ENCODE measurements at places on chromosomes 6 and 20.
A peak's percentile ranks its signal among the peaks of the same experiment; 100 is the strongest.

- ATAC-seq = no peak
Measured at GRCh38 chr20:34004790-34005457, 11.2 kb downstream of the RALY start.

- no peak for ATAC-seq
Measured at GRCh38 chr6:87784051-87784450, 82.0 kb upstream of the AKIRIN2 start.

- no peak for ATAC-seq
Measured at GRCh38 chr20:38198238-38198861, 33.3 kb upstream of the TGM2 start.

- ATAC-seq = peak; percentile 5
Measured at GRCh38 chr20:25076731-25077609, 5.0 kb downstream of the VSX1 start.

DNA sequence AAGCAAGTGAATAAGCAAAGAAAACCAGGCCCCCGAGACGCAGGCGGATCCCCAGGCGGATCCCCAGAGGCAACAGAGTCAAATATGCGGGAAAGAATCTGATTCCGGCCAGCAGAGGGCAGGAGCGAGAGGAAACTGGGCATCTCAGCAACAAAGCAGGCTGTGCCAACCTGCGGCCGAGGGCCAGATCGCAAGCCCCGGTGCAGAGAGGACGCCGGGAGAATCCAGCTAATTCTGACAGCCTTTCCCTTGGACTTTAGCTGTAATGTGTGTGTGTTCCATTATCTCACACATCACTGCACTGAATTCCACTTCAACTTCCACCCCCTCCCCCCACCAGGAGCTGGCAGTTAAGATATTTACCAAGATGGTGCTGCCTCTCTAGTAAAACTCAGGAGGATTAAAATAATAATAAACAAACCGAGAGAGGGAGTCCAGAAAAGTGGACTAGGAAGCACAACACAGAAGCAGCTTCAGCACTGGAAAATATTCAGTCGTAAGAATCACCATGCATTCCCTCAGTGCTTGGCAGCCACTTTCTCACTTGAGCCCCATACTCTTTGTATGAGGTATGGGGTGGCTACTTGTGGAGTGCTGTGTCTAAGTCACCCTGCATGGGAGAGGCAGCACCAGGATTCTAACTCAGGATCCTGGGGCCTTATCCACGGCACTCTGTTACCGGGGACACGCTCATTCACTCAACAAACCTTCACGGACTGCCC, 66.2 kb upstream of the SNX9 start:
- peak; percentile 87 for ATAC-seq

DNA sequence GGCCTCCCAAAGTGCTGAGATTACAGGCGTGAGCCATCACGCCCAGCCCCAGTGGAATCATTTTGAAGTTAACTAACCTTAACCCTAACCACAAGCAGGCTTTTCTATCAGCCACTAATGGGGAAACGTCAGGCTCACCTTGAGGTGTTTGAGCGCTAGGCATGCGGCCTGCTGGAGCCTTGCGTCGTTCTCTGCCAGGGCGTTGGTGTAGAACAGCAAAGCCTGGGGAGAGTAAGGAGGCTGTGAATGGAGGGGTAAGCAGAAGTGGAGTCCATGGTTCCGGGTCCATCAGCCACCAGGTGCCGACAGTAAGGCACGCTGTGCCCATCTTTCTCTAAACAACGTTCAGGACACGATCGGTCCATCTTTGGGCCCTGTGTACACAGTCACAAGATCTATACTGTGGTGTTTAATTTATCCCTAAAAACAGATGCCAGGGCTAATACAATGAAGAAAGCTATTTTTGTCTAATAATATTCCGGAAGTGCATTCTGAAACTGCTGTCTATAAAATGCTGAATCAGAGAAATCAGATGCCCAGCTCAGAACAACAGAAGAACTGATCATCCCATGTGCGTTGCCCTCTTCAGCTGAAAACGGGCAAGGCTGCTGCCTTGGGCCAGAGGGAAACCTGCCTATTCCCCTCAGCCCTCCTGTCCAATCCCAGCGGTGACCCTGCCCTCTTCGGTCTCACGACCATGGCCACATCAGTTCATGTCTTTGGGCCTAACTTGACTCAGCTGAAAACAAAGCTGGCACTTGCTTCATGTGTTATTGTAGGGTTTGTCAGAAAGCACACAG, 79.6 kb downstream of the PTPN1 start:
- no peak for ATAC-seq

- no peak for ATAC-seq
Measured at GRCh38 chr6:80623066-80623815, 516.8 kb downstream of the BCKDHB start.

DNA sequence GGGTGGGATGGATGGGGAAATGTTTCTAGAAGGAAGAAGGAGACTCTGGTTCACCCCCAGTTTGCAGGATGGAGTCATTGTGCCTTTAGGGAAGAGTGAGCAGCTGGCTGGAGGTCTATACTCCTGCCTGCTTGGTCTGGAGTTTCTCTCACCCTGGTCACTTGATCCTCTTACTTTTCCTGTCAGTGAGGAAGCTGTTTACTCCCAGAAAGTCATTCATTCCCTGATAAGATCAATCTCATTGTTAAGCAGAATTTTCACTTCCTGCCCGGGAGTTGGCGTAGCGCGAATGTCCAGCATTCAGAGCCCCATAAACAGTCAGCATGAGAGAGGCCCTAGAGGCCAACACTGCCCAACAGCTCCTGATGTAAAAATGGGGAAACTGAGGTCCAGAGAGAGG, 70.4 kb upstream of the SIRPA start:
- no peak for ATAC-seq

DNA sequence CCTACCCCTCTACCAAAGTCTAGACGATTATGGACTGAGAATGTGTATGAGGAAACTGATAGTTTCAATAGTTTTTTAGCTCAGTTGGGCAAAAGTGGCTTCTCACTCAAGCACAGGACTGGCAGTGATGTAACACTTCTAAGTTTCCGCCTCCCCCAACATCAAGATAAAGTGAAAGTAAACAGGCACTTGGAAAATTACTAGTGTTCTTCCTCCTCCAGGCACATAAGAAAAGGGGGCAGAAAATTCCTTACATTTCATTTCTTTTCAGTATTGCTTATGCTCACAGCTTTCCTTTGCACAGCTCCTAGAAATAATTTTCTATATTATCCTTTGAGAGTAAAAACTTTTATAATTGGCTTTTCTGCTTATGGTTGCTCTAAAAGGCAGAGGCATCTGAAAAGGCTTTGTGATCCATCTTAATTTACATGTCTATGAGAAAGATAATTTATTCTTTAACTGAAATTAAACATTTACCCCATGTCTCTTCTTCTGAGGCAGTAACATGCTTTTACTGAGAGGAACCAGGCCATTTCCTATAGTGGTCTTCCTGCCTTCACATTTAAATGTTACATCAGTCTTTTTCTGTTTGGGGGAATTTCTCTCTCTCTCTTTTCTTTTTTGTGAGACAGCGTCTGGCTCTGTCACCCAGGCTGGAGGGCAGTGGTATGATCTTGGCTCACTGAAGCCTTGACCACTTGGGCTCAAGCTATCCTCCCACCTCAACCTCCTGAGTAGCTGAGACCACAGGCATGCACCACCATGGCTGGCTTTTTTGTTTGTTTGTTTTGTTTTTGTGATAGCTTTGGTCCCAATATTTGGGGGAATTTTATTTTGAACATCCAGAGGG, 65.0 kb upstream of the EEF1A1 start:
- peak; percentile 81 for ATAC-seq

- ATAC-seq = no peak
Measured at GRCh38 chr20:22232923-22233322, 351.4 kb downstream of the FOXA2 start.

DNA sequence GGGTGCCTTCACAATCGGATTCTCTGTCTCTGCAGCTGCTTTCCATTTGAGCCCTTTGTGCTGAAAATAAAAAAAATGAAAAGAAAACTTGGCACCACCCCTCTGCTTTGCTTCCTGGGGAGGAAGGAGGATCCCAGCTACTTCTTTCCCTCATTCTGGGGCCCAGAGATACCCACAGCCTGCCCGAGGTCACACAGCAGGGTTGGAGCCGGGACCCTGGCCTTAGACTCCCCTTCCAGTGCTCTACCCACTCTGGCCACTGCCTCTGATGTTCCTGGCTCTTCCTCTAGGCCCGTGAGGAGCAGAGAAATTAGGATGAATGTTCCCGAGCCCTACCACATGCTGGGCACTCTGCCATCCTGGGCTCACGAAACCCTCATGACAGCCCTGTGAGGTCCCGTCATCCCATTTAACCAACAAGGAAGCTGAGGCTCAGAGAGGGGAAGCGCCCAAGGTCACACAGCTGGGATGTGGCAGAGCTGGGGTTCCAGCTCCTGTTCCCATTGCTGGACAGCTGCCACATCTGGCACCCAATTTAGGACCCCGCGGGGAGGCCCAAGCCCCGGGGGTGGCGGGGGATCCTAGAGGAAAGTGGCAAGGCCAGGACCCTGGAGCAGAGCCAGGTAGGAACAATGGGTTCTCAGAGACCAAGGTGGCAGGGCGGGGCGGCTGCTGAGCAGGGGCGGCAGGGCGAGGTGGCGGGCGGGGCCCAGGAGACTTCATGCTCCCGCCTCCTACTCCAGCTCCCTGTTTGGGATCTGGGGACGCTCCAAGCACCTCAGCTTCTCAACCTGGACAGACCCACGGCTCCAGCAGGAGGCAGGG, 76.6 kb downstream of the CEBPB start:
- peak; percentile 56 for ATAC-seq

DNA sequence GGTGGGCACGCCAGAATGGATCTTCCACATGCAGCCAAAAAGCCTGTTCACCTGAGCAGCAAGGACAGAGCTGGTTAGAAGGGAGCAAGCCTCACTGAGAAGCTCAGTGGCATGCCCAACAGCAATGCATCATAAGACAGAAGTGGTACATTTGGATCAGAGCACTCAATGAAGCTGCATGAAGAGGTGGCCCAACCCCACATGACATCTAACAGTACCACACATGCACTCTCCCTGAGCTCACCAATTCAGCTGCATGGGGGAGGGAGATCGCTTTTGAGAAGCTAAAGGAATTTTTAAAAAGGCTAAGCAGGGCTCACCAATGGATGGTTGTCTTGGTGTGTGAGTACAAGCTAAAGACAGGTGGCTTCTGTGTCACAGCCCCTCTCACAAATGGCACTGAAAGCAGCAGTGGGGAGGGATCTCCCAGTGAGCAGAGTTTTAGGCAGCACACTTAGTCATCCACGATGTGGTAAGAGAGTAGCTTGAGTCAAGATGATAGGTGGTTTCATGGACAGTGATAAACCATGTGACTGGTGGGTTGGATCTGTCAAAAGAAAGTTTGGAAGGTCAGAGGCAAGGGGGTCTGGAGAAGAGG, 166.6 kb upstream of the TAB2 start:
- ATAC-seq = no peak

DNA sequence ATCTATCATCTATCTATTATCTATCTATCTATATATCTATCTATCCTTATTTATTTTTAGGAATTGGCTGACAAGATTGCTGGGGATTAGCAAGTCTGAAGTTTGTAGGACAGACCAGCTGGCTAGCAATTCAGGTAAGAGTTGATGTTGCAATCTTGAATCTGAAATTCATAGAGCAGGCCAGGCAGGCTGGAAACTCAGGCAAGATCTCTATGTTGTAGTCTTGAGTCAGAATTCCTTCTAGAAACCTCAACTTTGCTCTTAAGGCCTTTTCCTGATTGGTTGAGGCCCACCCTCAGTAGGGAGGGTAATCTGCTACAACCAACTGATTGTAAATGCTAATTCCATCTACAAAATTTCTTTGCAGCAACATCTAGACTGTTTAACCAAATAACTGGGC, 19.2 kb downstream of the MAPK13 start:
- ATAC-seq = peak; percentile 67

GRCh38 chr20:36349384-36350170, 43.4 kb downstream of the DLGAP4 start:
- no peak for ATAC-seq

DNA sequence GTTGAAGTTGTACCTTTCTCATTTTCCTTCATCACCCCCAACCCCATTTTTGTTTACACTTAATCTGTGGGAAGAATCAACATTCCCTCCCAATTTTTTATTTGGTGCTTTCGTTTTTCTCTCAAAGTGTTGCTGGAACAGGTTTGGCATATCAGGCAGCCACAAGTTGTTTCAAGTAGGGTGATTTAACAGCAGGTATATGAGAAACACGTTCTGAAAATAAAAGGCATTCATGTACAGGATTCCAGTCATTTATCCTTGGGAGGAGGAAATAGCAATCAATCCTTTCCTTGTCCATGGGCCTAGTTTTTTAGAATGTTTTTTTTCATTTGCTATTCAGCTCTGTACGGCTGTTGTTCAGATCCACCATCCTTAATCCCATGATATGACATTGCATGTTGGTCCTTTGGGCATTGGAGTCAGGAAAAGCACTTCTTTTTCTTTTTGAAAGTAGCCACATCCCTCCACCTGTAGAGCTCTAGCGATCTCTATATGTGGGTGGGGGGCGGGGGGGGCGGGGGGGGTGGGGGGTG, 120.2 kb downstream of the JARID2 start:
- no peak for ATAC-seq

DNA sequence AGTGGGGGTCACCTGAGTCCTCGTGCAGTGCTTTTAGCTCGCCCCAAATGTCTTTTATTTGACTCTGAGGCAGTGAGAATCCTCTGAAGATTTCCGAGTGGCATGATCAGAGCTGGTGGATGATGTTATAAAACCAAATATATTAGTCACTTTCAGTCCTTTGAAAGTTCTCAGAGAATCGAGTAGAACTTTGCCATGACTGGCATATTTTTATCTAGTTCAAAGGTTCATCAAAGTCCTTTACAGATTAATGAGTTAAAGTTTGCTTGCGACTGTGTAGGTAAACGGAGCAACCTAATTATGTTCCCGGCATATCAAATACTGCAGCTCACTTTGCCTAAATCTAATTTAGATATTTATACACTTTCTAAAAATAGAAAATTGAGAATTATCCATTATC, 498.5 kb upstream of the NOX3 start:
- no peak for ATAC-seq

- ATAC-seq = no peak
Measured at GRCh38 chr6:83071023-83071422, 3.6 kb downstream of the DOP1A start.

GRCh38 chr6:20086992-20087391, 125.3 kb downstream of the MBOAT1 start:
- ATAC-seq = no peak

GRCh38 chr6:116667623-116668022, 943 bp downstream of the ZUP1 start:
- no peak for ATAC-seq

DNA sequence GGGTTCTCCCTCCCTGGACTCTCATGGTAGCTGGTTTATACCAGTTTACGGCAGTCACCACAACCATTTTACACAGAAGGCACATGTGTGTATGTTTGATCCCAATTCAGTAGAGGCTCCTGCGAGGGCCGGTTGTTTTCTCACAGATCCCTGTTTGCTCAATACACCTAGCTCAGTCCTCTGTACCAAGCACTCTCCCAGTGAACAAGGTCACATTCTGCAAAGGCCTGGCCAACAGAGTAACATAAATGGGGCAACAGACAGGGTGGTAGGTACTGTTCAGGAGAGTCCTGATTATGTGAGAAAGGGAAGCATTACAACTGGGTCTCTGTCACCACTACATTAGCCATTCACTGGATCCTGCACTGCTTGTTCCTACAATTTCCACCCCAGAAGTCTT, 84.4 kb downstream of the ELOVL5 start:
- ATAC-seq = no peak

- peak; percentile 42 for ATAC-seq
Measured at GRCh38 chr6:16320533-16321340, 82.3 kb downstream of the GMPR start.

Measured in gastroesophageal sphincter (tissue), 4 donors.